A549 treated with Mapracorat at 1 μM for 4 hours (cell line): ENCODE measurements at places on chromosomes 6 and 20. TPM values are rescaled to one million over a fixed set of nuclear protein-coding genes. Genes with fewer than 3 reads are reported as not detected.

The FHL5 gene
- not detected in 5 replicates for total RNA-seq

The CRIP3 gene
- 0.39 to 0.51 TPM (median 0.43 TPM) in 5 replicates for total RNA-seq

The SLC2A10 gene
- not detected in 5 replicates for total RNA-seq

The OR2H1 gene
- total RNA-seq = not detected in 5 replicates

The SALL4 gene
- total RNA-seq = 1.1 to 2.2 TPM (median 1.2 TPM) in 5 replicates

The RPS6KA2 gene
- 0.06 to 0.33 TPM (median 0.26 TPM) in 5 replicates for total RNA-seq

The CSE1L gene
- 88.3 to 97.5 TPM (median 92.7 TPM) in 5 replicates for total RNA-seq

The RSPO3 gene
- 69.9 to 90.5 TPM (median 77.3 TPM) in 5 replicates for total RNA-seq

The SNPH gene
- total RNA-seq = 3.1 to 4.9 TPM (median 4.0 TPM) in 5 replicates

The SCRT2 gene
- total RNA-seq = 0.08 TPM in 1 of 5 replicates, not detected in the others

The MATN4 gene
- total RNA-seq = 0.09 to 0.26 TPM (median 0.15 TPM) in 4 of 5 replicates, not detected in the other

The RIN2 gene
- total RNA-seq = 22.4 to 24.4 TPM (median 22.9 TPM) in 5 replicates

The CPXM1 gene
- not detected in 5 replicates for total RNA-seq
